Hematopoietic multipotent progenitor cell treated with erythropoietin and hydrocortisone succinate and interleukin-3 and kit ligand, for 17 days (in vitro differentiated cells): ENCODE measurements at places on chromosomes 2 and 18.

GRCh38 chr2:66189553-66189952, 245.4 kb upstream of the MEIS1 start:
- DNase-seq = no peak

DNA sequence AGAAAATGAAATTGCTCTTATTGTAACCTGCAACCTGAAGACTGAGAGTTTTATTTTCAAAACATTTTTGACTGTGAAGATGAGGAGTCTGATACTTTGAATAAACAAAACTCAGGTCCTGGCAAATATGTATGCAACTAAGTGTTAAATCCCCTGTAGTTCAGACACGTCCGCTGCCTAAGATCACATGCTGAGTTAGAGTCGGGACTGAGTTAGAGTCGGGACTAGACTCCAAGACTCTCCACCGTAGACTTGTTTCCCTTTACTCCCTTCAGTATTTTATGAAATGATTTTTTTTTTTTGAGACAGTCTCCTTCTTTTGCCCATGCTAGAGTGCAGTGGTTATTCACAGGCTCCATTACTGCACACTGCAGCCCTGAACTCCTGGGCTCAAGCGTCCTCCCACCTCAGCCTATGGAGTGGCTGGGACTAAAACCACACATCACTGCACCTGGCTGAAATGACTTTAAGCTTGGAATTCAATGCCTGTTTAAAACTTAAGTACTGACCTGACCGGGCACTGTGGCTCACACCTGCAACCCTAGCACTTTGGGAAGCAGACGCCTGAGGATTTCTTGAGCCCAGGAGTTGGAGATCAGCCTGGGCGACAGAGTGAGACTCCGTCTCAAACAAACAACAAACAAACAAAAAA, 28.0 kb upstream of the PMAIP1 start:
- DNase-seq = no peak

GRCh38 chr18:71237641-71238040, 948.8 kb downstream of the SOCS6 start:
- DNase-seq = no peak

DNA sequence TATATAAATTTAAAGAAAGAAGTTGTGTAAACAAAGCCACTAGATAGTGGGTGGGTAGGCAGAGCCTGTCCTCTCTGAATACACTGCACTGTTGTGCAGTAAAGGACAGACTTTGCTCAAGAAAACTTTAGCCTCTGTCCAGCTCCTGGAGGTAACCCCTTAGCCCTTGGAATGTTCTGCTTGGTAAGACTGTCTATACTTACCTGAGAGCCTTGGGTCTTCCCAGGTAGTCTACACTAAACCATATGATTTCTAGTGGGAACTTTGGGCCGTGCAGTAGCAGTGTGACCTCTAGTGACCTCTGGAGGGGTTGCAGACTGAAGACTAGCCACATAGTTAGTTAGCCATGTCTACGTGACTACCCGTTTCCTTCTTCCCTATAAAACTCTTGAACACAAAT, 678.3 kb upstream of the NRXN1 start:
- DNase-seq = no peak

DNA sequence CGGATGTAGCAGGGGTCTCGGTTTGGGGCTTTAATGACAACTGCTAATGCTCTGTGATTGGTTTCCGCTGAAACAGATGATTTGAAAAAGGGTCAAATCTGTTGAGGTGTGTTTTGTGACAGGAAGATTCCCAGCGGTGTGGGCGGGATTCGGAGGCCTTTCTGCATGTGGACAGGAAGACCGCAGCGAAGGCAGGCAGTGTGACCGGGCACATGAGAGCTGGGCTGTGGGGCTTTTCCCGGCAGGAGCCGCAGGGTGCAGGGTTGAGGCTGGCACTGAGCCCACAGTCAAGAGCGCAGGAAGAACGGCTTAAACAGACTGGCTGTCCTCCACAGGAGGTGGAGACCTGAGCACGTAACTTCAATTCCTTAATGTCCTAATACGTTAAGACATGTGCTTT, 180.0 kb upstream of the TPO start:
- DNase-seq = no peak

GRCh38 chr2:78420132-78420531, 605.4 kb upstream of the REG3G start:
- no peak for DNase-seq

GRCh38 chr2:121253674-121254240, 31.2 kb downstream of the TFCP2L1 start:
- no peak for DNase-seq

DNA sequence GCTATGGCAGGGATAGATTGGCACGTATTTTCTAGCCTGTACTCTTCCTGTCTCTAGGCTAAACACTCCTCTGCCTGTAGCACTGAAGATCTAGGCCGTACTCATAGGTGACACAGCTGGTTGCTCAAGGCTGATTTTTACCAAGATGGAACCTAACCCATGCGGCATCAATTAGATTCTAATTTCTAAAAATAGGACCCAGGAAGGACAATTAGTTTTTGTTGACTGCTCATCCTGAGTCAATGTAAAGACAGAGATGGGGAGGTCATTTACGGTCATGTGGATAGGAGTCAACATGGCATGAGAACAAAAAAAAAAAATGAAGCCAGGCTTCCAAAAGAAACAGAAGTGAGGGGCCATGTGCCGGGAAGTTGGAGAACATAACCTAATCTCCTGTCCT, 360.7 kb upstream of the ETAA1 start:
- no peak for DNase-seq

- DNase-seq = no peak
Observed at GRCh38 chr2:183214680-183215079, 90.4 kb downstream of the NUP35 start.

GRCh38 chr2:138949517-138949916, 169.3 kb upstream of the NXPH2 start:
- DNase-seq = no peak

DNA sequence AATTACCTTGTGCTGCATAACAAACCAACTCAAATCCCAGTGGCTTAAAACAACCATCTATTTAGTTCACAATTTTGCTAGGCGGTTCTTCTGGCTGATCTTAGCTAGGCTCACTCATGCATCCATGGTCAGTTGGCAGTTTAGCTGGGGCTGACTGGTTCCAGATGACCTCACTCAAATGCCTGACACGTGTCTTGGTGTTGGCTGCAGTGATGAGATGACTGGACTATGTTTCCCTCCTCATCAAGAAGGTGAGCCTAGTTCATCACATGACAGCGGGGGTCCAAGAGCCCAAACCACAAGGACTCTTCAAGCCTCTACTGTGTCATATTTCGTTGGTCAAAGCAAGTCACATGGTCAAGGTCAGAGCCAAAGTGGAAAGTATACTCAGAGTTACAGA, 42.7 kb upstream of the ACTR3 start:
- DNase-seq = no peak

DNA sequence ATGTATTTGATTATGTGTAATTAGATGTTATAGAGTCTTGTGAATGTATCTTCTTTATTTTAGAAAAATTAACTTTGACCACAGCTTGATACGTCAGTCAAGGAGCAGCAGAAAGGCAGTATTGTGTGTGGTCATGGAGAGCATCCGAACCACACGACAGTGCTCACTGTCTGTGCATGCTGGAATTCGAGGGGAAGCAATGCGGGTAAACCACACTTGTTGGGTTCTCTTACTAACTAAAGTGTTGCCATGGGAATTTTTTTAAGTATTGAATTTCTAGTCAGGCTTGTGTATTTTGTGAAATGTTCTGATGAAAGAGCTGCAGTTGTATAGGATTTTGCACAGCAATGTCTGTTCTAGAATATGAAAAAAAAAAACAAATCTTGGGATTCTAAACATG, 4.8 kb downstream of the PJVK start:
- no peak for DNase-seq

- no peak for DNase-seq
Observed at GRCh38 chr2:208134928-208135586, 5.4 kb upstream of the CRYGC start.

GRCh38 chr2:23475036-23475435, 90.1 kb downstream of the KLHL29 start:
- DNase-seq = no peak

GRCh38 chr2:202172439-202173211, 65.8 kb downstream of the SUMO1 start:
- no peak for DNase-seq

GRCh38 chr2:215685238-215685990, 249.5 kb upstream of the FN1 start:
- DNase-seq = no peak

DNA sequence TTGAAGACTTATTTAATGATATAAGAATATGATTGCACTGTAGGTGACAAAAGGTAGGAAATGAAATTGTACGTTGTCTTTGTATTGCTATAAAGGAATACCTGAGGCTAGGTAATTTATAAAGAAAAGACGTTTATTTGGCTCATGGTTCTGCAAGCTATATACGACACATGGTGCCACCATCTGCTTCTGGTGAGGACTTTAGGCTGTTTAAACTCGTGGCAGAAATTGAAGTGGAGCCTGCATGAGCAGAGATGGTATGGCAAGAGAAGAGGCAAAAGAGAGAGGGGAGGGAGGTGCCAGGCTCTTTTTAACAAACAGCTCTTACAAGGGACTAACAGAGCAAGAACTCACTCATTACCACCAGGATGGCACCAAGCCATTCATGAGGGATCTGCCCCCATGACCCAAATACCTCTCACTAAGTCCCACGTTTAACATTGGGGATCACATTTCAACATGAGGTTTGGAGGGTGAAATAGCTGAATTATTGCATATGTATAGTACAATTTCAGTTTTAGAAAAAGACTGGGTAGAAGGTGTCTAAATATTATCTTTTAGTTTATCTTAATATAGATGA, 86.8 kb downstream of the GULP1 start:
- no peak for DNase-seq

- no peak for DNase-seq
Observed at GRCh38 chr2:230077851-230078547, 9.3 kb upstream of the SLC16A14 start.

GRCh38 chr2:12716032-12716281, 779 bp upstream of the TRIB2 start:
- DNase-seq = peak; percentile 63

DNA sequence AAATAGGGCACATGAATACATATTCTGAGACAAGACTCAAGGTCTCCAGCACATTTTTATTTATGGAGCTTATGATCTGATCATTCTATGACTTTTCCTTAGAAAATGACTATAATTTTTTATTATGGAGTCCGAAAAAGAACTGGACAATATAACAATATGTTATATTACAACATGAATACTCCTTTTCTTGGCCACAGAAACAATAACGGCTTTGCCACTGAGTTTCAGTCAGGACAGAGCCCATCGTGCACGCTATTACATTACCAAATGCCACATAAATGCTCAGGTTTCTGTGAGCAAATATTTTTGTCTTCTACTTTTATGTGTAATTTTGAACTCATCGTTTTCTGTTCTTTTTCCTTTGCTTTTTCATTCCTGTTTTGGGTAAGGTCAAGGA, 509.2 kb upstream of the ZEB2 start:
- DNase-seq = no peak

DNA sequence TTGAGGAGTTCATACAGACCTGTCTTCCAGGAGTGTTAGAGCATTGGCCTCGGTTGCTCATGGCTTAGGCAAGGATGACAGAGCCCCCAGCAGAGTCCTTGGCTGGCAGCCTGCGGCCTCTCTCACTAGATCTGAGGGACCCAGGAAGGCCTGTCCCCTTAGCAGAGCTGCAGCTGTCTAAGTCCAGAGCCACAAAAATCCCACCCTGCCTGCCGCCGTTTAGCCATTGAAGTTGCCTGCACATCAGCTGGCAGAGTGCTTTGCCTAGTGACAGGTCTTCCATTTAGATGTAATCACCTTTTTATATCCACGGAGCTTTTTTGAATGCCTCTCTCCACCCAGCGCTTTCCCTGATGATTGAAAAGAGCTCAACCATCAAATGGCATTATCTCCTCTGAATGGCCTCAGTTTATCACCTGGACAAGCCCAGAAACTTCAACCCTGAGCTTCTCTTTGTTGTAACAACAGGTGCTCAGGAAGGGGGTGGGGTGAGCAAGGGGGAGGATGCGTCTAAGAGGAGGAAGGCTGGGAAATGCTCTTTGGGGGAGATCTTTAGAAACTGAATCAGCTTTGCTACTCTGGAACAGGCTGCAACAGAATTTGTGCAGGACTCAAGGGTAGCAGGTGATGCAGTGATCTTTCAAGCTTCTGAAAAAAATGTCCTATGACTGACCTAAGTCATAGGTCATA, 71.9 kb downstream of the TNP1 start:
- no peak for DNase-seq

DNA sequence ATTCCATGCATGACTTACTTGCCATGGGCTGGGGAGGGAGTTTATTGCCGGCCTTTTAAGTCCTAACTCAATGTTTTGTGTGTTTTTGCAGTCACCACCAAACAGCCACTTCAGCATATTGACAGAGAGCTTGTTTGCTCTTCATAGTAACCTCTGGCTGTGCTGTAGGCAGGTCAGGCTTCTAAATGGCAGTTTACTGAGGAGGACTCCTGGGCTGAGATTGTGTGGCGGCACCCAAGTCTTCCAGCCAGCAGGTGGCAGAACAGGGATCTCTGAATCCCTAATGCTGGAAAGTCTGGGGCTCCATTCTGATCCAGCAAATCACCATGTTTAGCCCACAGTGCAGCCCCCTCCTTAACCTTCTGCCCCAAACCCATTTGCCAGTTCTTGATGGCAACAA, 121.2 kb downstream of the CAPN13 start:
- no peak for DNase-seq

DNA sequence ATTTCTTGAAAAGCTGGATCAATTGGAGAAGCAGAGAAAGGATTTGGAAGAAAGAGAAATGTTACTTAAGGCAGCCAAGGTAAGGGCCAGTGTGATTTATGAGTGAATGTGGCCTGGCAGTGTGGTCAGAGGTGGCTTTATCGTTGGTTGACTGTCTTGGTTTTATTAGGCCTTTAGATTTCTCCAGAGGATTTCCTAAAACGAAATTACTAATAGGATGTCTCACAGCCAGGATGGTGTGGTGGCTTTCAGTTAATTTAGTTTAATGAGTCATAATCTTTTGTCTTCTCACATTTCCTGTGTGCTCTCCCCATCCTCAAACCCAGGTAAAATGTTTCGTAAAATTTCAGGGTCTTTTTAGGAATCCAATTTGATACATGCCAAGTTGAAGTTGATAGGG, 100.8 kb downstream of the TAF4B start:
- no peak for DNase-seq

- no peak for DNase-seq
Observed at GRCh38 chr2:68342470-68342869, 22.6 kb upstream of the PLEK start.
